ENCODE measurements at places on chromosomes 7 and 10.

DNA sequence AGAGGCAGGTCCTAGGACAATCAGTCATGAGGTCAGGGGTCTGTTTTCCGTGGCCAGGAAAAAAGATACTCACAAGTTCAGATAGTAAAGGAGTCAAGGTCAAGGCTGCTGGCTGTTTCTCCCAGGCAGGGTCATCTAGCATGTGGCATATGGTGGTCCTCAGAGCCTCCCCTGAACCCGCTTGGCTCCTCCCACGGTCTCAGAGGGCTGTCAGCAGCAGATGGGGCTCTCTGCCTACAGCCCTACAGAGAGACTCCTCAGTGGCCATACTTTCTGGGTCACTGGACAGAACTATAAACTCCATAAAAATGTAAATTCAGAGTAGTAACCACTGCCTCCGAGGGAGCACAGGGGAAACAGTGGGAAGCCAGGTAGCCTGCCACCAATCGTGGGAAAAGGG lies 11.3 kb upstream of the DRGX start:
- no peak for DNase-seq

DNA sequence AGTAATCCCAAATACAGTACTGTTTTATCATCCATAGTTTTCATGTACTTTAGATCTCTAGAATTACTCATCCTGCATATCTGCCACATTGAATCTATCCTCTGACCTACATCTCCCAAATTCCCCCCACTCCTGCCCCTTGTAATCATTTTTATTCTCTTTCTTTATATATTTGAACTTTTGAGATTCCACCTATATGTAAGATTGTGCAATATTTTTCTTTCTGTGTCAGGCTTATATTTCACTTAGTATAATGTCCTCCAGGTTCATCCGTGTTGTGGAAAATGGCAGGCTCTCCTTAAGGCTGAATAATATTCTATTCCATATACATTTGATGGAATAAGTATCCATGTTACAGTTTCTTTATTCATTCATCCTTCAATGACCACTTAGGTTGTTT lies 640.4 kb downstream of the POM121L12 start:
- no peak for DNase-seq

GRCh38 chr10:79242620-79243152 lies 104.6 kb upstream of the PPIF start:
- no peak for DNase-seq

GRCh38 chr10:96511044-96511945 lies 2.4 kb downstream of the TLL2 start:
- DNase-seq: no peak

- DNase-seq: no peak
Observed at GRCh38 chr10:45095286-45095685, 94.6 kb downstream of the ZNF22 start.

DNA sequence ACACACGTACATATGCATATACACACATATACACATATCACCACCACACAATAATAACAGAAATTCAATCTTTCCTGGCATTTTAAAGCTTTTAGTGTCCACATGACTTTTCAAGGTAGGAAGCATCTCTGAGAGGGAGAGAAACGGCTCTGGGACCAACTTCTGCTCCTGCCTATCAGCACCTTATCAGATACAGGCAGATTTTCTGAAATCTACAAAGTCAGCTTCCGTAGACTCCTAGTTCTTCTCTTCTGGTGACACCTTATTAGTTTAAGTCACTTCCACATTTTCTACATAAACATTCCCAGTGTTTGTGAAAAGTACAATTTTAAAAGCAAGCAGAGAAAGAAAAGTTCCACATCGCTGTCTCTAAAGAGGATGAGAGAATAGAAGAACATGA lies 74.5 kb downstream of the ZNF22 start:
- DNase-seq: no peak

- no peak for DNase-seq
Observed at GRCh38 chr7:116162254-116162653, 48.1 kb upstream of the TES start.

DNA sequence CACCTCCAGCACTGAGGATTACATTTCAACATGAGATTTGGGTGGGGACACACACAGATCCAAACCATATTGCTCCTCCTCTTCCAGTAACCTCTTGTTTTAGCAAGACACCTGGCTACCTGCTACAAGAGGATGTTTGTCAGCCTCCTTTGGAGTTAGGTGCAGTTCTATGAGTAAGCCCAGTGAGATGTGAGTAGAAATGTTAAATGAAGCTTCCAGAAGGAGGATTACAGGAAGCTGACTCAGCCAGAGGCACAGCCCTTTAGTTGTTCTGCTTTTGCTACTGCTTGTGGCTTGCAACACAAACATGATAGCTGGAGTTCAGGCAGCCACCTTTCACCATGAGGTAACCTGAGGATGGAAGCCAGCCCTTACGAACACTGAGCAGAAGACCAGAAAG lies 382.7 kb upstream of the RNF32 start:
- no peak for DNase-seq

- no peak for DNase-seq
Observed at GRCh38 chr7:25823571-25823970, 328.4 kb upstream of the NFE2L3 start.

GRCh38 chr10:10528563-10528910 lies 489.1 kb upstream of the CELF2 start:
- DNase-seq: no peak

- DNase-seq: no peak
Observed at GRCh38 chr7:34720289-34720688, 62.3 kb downstream of the NPSR1 start.

- no peak for DNase-seq
Observed at GRCh38 chr10:34161777-34162370, 653.2 kb downstream of the PARD3 start.

GRCh38 chr7:139619367-139619657 lies 95.8 kb downstream of the CLEC2L start:
- DNase-seq: no peak

- no peak for DNase-seq
Observed at GRCh38 chr7:98064233-98064632, 42.4 kb upstream of the LMTK2 start.

DNA sequence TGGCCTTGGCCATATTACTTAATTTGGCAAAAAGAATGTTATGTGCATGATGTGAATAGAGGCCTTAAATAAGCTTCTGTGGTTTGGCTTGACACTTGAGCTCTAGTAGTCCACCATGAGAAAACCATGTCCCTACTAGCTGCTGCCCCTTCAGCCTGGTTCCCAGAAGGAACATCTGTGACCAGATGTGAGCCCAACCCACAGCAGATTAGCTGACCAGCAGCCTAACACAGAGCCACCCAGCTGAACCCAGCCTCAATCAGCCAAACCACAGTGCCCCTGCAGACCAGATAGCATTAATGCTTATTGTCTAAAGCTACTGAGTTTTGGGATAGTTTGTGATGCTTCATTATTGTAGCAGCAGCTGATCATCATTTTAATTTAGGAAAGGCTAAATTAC lies 16.6 kb downstream of the JAZF1 start:
- DNase-seq: no peak

DNA sequence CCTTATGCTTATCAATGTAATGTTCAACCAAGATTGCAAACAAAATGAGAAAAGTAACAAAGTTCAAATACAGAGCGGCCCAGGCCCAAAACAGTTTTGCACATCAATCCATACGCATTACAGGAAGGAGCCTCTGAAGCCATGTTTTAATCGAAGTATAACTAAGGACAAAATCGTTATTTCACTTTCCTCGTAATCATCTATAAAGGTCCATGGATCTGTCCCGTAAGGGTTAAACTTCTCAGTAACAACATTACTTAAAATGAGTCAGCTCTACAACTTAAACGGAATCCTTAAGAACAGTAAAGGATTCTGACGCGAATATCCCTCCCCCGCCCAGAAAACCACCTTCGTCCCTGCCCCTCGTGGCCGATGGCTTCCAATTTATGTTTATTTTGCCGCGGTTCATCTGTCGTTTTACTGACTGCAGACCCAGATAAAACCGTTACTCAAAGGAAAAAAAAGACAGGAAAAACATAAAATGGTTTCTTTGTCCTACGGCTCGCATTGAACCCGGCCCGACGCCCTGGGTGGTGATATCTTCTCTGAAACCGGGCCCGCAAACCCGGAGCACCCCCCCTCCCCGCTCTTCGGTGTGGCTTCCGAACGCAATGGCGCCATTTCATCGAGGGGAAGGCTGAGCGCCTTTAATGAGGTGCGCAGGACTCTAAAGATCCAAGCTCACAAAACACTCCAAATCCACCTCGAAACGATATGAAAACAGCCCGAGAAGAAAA lies 1.1 kb downstream of the HNRNPA2B1 start:
- DNase-seq: peak; percentile 10

All from esophagus squamous epithelium (tissue), 5 donors.